ENCODE measurements at places on chromosomes 7 and 10.

DNA sequence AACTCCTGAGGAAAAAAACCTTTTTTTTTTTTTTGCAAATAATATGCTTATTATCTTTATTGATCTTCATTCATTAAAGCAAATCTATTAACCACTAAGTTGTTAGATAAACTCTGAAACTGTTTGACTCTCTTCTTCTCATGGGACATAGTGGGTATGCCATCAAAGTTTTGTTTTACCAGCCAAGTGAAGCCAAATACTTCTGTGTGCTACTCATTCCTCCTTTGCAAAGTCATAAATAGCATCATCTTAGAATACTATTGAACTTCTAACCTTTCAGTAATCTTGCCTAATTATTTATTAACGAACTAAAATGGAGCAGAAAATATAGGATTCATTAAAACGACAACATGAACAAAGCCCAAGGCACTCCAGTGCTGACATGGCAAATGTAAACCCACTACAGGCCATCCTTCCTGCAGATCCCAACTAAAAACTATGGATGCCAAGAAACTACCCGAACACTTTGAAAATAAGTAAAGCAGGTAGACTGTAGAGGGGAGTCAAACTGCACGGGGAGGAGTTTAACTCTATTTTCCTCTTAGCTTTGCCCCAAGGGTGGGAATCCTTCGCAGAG lies 61.2 kb upstream of the ODAD2 start:
- no peak for DNase-seq

DNA sequence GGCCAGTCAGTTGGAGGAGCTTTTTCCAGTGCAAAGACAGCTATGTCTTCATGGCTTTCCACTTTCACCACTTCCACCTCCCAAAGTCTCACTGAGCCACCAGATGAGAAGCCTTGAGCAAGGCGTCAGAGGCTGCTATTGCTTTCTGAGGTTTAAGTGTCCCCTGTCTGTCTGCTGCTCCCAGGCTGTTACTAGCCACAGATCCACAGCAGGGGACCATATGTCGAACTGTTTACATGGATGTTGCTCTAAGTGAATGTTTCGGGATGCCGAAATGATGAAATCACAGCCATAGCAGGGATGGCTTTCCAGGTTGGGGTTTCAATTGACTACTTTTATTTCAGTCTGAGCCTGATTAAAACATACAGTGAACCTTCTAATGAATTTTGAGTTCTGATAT lies 88.5 kb downstream of the AVL9 start:
- DNase-seq: no peak

DNA sequence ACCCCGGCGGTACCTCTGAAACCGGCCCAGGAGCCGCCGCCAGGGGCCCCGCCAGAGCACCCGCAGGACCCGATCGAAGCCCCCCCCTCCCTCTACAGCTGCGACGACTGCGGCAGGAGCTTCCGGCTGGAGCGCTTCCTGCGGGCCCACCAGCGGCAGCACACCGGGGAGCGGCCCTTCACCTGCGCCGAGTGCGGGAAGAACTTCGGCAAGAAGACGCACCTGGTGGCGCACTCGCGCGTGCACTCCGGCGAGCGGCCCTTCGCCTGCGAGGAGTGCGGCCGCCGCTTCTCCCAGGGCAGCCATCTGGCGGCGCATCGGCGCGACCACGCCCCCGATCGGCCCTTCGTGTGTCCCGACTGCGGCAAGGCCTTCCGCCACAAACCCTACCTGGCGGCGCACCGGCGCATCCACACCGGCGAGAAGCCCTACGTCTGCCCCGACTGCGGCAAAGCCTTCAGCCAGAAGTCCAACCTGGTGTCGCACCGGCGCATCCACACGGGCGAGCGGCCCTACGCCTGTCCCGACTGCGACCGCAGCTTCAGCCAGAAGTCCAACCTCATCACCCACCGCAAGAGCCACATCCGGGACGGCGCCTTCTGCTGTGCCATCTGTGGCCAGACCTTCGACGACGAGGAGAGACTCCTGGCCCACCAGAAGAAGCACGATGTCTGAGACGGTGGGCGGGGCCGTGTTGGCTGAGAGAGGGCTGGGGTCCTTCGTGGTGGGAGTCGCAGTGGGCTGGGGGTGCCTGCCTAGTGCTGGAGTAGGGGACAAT lies 3.8 kb downstream of the REPIN1 start:
- DNase-seq: no peak

DNA sequence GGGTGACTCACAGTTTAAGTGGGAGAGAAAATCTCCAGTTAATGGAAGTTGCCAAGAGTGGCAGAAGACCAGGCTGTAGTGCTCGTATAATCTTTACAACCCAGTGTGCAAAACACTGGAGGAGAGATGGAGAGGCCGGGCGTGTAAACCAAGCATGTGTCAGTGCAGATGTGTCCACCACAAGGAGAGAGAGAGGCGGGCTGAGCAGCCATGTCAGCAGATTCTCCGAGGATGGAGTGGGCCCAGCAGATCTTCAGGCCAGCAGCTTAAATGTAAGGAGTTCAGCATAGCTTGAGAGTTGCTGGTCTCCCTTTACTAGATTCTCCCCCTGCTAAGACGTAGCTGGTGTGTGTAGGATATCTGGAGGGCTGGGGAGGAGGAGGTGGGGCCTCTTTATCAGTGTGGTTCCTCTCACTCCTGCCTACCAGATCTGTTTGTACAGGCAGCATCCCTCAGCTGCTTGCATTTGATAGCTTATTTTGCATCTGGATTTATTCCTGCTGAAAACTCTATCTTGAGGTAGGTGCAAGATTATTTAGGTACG lies 13.7 kb downstream of the BPGM start:
- no peak for DNase-seq

DNA sequence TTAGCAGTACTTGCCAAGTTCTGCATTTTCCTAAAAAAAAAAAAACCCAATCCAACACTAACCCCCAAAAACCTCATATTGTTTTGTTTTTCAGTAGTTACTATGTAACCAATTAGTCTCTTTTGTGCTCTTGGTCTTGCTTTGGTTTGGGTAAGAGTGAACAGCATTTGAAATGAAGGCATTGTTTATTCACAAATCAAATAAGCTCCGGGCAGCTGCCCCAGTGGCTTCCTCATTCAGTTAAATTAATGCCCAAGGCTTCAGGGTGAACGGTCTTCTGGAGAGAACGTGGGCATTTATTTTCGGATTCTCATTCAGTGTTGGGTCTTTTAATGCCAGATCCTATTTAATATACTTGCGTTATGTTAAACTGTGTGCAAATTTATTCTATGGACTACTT lies 108.7 kb downstream of the GFRA1 start:
- no peak for DNase-seq

DNA sequence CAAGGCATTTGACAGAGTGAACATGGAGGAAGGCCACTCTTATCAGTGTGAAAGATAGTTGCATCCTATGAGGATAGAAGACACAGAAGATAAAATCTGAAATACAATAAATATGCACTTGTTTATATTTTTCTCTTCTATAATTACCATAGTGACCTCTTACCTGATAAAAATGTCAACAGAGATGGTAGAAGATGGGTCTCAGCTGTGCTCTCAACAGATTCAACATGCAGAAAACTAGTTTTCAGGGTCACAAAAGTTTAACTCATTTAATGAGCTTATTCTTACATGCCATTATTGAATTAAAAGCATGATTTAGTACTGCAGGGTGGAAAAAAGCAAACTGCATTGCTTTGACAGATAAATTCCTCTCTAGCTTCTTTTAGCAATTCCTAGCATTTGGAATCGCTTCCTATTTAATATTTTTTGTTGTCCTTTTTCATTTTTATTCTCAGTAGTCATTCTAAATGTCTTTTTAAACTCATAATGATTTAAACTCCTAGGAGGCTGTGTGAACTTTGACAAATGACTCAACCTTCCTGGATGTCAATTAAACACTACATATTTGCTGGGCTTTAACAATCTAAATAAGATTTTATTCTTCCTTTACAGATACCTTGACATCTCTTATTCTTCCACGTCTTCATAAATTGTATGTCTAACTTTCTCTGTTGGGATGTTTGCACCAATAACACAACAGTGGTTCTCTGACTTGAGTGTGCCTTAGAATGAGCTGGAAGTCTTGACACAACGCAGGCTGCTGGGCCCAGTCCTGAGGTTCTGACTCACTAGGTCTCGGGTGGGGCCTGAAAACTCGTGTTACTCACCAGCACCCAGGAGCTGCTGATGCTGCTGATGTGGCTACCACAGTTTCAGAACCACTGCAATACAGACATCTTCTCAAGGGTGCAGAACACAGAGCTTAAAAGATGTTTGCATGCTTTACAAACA lies 565.5 kb upstream of the IGFBP3 start:
- no peak for DNase-seq

DNA sequence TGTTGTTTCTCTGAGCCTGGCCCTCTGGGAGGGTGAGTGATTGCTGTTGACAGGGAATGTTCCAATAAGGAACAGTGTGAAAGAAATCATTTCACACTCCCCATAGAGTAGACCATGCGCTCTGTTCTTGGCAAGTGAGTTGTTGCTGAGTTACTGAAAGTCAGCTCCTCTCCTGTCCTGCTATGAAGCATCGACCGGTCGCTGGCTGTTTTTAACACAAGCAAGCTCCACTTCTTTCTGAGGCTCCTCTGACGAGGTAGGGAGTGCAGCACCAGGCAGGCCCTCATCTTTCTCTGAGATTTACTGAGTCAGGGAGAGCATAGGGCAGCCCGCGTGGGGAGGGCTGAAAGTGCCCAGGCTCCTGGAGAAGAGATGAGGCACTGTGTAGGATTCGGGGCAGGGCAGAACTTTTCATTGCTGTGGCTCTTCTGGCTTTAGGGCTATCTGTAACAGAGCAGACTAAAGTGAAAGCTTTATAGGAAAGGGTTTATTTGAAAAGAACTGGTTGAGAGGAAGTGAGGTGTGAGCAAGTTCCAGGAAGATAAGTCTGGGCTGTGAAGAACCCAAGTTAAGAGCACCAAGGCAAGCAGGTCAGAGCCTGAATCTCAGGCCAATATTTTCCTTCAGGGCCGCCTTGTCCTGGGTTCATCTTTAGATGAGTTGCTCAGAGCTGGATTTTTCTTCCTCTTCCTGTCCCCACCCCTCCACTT lies 332.2 kb downstream of the CCSER2 start:
- DNase-seq: no peak

- no peak for DNase-seq
Observed at GRCh38 chr10:34606890-34607289, 208.2 kb downstream of the PARD3 start.

GRCh38 chr7:21334906-21335305 lies 93.0 kb upstream of the SP4 start:
- DNase-seq: no peak

GRCh38 chr7:8089036-8089780 lies 120.6 kb downstream of the GLCCI1 start:
- no peak for DNase-seq

DNA sequence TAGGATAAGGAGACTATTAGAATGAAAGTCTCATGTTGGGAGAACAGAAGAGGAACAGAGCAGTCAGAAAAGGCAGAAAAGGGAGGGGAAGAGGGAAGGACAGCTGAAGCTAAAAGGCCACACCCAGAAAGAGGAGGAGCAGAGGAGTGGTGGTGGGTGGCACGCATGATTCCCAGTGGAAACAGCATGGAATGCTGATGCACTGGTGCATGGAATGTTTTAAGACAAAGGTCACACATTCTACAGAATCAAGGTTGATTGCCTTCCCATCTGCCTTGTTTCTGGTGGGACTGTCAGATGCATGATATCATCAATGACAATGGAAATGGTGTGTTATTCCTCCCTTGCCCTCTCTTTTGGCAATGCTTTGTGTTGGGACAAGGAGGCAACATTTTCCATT lies 285.4 kb upstream of the MKI67 start:
- DNase-seq: no peak

- DNase-seq: no peak
Observed at GRCh38 chr10:123642293-123642692, 23.9 kb upstream of the GPR26 start.

DNA sequence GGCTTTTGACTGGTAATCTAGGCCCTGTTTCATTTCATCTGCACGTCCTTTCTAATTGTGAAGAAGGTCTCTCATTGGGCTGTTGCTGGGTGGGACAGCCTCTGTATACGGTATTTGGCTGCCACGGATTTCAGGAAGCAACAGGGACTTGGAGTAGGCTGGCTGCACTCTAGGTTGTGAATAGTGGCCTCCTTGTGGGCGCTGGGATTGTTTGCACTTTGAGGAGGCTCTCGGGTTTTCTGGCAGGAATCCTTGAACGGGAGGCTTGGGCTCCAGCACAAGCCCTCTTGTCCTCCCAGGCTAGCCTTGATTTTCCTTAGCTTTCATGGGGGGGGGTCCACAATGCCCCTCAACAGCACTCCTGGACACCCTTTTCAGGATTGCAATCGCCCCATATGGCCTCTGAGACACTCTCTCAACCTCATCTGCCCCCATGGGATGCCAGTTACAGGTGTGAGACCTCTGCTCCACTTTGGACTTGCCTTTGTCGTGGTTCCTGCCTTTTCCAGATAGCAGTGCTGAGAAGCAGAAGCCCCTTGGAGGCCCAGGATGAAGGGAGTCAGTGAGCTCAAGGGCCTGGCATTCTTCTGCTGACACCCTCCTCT lies 33.9 kb upstream of the ZNF273 start:
- DNase-seq: no peak

DNA sequence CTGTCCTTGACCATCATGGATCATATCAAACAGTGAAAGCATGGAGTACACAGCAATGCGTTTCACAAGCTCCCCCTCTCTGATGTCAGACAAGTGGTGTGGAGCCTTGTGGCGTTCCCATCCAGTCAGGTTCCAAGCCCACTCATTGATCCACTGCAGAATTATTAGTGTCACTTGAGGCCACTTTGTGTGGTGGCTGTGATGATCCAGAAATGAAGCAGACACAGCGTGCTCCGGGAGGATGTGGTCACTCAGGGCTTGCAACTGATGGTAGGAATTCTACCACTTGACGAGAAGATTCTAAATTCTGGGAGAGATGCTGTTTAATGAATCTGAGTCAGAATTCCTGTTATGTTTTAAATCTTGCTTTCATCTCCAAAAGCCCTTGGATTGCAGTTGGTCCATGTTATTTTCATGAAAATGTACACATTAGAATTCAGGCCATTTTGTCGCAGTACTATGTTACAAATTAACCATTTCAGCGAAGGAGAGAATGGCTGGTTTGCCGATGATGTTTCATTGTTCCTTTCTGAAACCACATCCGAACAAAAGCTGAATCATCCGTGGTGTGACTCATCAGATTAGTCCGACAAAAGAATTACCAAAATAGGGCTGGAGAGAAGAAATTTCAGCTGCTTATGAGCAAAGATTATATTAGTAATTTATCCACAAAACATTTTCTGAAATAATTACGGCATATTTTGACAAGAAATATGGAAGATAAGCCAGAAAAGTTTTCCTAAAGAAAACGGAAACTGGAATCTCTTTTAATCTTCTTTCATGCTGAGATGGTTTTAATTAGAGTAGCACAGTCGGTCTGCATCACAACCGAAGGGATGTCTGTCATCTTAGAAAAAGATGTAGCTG lies 48.1 kb downstream of the INSYN2A start:
- no peak for DNase-seq

- no peak for DNase-seq
Observed at GRCh38 chr7:150556521-150557138, 10.6 kb upstream of the GIMAP4 start.

GRCh38 chr7:76512941-76513816 lies 2.8 kb downstream of the UPK3B start:
- no peak for DNase-seq

GRCh38 chr7:66928388-66928787 lies 7.4 kb downstream of the TMEM248 start:
- no peak for DNase-seq

GRCh38 chr10:116270771-116271592 lies 2.0 kb downstream of the GFRA1 start:
- DNase-seq: no peak

- no peak for DNase-seq
Observed at GRCh38 chr10:73894245-73894971, 16.5 kb upstream of the PLAU start.
